ENCODE measurements at places on chromosomes 6 and 20. TPM values are rescaled to one million over a fixed set of nuclear protein-coding genes. Genes with fewer than 3 reads are reported as not detected.

RHAG gene
- total RNA-seq: not detected

ARMC2 gene
- total RNA-seq: 1.1 TPM

SOX4 gene
- total RNA-seq: 11.4 TPM

ADGRF5 gene
- 3.4 TPM for total RNA-seq

PTCRA gene
- not detected for total RNA-seq

PDE7B gene
- 1.5 TPM for total RNA-seq

CPXM1 gene
- total RNA-seq: 0.12 TPM

VSTM2L gene
- 6.6 TPM for total RNA-seq

BLOC1S5 gene
- 10.7 TPM for total RNA-seq
